Fibroblast of skin of right biceps (primary cell): ENCODE measurements at places on chromosomes 2 and 18.

GRCh38 chr2:167293172-167293781 is 405.0 kb downstream of the XIRP2 start:
- DNase-seq: peak; percentile 5

GRCh38 chr2:68943581-68944568 is 8.8 kb downstream of the GKN2 start:
- peak; percentile 66 for DNase-seq

- DNase-seq: peak; percentile 65
These were observed 305.5 kb downstream of the IKZF2 start for GRCh38 chr2:212845941-212846340.

DNA sequence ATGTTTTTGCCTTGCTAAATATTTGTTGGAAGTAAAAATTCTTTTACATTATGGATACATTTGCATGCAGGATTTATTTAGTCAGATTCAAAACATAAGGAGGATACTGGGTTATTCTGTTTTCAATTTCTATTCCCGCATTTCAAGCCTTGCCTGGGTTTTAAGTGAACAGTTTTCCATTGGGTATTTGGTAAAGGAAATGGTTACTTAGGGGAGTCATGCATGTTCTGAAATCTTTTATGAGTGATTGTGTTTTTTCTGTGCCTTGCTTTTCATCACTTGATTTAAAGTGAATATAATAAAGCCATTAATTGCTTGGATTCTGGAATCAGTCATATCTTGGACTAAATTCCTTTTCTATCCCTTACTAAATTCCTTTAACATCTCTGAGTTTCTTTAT is 12.0 kb upstream of the SP9 start:
- DNase-seq: peak; percentile 82

DNA sequence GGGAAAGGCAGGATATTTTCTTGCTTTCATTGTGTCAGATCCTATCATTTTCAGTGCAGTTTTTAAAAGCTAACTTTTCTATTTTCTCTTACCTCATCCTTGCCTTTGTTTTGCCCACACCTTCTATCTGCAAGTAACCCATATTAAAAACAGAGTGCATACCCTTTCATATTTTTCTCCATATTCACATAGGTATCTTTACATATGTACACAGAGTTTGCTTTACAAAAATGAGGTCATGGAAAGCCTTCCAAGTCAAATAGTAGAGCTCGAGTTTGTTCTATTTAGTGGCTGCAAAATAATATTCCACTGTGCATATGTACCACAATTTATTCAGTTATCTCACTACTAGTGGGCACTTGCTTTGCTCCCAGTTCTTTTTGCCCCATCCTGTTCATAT is 3.9 kb upstream of the DHRS9 start:
- DNase-seq: no peak

- peak; percentile 96 for DNase-seq
These were observed 67.9 kb downstream of the LRRFIP1 start for GRCh38 chr2:237695201-237695780.

DNA sequence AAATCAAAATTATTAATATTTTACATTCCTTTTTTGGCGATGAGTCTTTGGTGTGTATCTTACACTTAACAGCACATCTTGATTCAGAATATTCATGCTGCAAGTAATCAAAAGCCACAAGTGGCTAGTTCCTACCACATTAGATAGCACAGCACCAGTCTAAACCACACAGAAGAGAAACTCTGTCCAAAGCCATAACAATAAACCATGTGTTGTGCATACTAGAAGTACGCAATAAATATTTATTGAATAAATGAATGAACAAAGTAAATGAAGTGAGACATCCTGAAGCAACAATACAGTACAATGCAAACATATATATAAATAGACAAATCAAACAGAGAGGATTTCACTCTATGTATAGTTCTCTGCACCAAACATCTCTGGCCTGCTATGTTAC is 287.3 kb downstream of the EXOC6B start:
- DNase-seq: no peak

- no peak for DNase-seq
These were observed 209.2 kb upstream of the SMAD2 start for GRCh38 chr18:48139431-48140347.

- DNase-seq: no peak
These were observed 7.1 kb downstream of the CKAP2L start for GRCh38 chr2:112757265-112757664.

- no peak for DNase-seq
These were observed 129.8 kb upstream of the EPB41L3 start for GRCh38 chr18:5673616-5674015.

DNA sequence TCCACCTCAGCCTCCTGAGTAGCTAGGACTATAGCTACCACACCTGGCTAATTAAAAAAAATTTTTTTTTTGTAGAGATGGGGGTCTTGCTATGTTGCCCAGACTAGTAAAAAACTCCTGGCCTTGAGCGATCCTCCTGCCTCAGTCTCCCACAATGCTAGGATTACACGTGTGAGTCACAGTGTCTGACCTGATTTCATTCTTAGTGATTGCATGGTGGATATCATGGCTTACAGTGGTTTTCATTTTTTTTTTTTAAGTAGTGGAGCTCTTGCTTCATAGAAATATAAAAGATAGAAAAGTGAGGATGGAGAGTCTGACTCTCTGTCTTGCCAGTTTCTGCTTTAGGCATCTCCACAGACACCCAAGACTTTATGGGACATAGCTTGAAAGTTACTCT is 83.6 kb downstream of the CDC42EP3 start:
- DNase-seq: no peak

GRCh38 chr2:77294474-77294873 is 227.7 kb downstream of the LRRTM4 start:
- no peak for DNase-seq

DNA sequence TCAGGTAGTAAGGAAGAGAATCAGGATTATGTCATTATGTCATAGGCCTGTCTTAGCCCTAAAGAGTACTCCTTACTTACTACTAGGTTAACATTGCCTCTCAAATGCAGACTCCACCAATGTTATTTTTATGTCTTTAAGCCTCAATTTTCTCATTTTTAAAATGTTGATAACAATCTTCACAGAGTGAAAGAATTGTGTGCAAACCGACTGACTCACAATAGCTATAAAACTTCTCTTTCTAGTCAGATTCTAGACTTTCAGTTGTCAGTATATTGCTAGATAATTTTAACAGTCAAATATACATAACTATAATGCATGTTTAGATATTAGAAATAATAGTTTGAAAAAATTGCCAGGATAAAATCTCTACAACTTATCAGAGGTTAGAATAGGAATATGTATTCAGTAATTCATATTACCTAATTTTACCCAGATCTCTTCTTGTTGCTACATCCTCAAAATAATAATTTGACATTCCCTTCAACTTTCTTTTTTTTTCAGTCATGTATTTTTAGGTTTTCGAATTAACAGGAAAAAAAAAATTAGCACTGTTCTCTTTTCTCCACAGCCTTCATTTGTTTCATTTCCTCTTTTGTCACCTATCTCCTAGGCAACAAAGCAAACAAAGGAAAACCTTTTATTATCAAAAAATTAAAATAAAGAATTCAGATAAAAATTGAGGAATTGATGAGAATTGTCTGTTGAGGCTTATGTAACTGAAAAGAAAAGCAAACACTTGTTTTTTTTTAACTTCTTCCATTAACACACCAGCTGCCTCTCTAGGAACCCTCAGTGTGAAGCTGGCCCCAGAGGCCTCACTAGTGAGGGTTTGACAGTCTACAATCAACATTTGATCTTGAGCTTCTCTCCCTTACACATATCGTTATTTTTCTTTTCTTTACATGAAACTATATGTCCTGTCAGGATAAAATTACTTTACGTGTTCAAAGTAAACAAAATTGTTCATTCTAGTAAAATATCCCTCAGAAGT is 279.0 kb downstream of the CALCRL start:
- DNase-seq: no peak

- DNase-seq: no peak
These were observed 235.9 kb downstream of the DSEL start for GRCh38 chr18:67280486-67281242.

DNA sequence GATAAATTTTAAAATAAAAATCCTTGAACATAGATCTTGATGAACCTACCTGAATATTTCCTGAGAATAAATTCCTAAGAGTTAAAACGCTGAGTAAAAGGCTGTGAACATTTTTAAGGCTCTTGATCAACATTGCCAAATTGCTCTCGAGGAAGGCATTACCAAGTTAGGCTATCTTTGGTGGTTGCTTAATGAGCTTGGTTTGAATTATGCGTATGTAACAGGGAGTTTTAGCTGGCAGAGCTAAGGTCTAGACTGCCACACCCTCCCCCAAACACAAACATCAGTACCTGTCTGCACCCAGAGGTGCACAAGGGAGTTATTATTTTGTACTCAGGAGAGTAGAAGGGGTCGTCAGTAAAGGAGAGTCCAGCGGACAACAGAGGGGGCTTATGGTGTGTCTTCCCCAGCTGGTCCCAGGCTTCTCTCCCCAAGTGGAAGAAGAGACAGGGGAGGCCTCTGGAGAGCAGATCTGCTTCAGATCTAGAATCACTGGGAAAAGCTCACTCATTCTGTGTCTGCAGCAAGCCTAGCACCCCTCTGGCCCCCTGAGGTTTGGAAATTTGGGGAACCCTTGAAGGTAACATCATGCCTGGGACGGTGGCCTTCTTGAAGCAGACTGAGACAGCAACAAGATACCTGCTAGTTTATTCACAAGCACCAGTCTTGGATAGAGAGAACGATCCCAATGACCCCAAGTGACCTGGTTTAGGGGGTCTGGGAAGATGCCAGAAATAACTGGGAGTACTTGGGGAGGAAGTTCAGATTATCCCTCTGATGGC is 197.2 kb upstream of the ID2 start:
- DNase-seq: no peak

GRCh38 chr2:34652636-34653035 is 1053.5 kb upstream of the FAM98A start:
- DNase-seq: peak; percentile 5

DNA sequence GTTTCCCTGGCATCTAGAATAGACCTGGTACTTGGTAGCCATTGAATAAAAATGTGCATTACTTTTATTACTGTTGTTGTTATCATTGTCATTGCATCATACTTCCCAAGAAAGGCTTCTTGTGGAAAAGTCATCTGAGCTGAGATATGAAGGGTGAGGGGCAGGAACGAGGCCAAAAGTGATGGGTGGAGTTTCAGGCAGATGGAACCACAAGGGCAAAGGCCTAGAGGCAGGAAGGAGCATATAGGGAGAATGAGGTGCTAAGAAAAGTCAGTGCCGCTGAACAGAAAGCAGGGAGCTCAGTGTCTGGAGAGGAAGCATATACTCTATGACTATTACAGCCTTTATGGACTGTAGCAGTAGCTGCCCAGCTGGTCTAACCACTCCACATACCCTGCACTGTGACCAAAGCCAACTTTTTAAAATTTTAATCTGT is 219.3 kb downstream of the SPP2 start:
- DNase-seq: peak; percentile 70

GRCh38 chr2:65731476-65731875 is 299.1 kb upstream of the SPRED2 start:
- DNase-seq: no peak

DNA sequence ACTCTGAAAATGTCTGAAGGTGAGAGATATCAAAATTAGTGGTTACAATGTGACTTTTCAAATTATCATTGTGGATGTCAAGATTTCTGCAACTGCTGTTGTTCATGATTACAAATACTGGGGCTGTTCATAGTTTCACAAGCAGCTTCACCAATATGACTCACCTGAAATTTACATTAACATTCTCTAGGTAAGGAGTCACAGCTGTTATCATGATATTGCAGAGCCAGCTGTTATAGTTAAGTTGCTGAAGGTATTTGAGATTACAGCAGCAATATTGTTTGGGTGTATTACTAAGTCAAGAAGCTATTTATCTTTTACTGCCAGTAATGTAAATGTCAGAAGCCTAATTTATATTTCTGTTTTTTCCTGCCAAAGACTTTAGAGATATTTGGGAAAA is 140.0 kb downstream of the MC4R start:
- DNase-seq: peak; percentile 55

- peak; percentile 58 for DNase-seq
These were observed 100.4 kb upstream of the CD226 start for GRCh38 chr18:70047931-70048603.

- DNase-seq: no peak
These were observed 102.4 kb downstream of the ACKR3 start for GRCh38 chr2:236671896-236672562.

DNA sequence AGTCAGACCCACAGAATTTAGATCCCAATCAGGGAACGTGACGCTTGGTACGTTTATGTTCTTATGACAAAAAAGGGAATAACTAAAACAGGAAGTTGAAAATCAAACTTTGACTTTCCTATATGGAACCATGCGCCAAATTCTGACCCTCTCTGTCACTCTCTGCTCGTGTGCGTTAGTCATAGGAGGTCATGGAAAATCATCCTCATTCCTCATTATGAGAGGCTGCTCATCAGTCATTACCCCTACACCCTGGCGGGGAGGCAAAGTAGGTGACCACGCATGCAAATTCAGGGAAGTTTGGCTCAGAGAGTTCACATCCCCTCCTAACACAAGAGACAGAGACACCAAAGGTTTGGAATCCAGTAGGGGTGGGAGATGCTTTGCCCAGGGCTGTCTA is 15.5 kb downstream of the IL1F10 start:
- DNase-seq: no peak

DNA sequence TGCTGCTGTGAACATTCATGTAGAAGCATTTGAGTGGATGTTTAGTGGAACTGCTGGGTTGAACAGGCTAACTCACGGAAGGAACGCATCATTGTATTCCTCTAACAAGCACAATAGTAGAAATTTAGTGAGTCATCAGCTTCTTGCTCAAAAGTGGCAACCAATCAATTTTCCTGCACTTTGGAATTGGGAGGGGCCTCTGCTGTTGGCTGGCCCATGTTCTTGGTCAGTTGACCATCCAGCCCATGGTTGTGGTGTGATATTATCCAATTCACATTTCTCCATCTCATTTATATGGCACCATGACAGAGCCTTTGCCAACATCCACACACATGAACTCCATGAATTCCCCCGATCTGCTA is 95.0 kb downstream of the TNFRSF11A start:
- peak; percentile 53 for DNase-seq

DNA sequence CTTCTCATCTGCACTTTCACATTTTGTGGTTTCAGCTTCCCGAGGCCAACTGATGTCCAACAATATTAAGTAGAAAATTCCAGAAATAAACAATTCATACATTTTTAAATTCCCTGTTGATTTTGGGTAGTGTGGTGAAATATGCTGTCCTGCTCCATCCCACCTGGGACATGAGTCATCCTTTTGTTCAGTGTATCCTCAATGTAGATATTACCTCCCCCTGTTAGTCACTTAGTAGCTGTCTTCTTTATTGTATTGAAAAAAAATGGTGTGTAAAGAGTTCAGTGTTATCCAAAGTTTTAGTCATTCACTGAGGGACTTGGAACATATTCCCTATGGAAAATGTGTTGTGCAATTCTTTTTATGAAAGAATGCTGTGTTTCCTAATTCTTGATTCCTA is 348.1 kb downstream of the SOCS6 start:
- peak; percentile 75 for DNase-seq

DNA sequence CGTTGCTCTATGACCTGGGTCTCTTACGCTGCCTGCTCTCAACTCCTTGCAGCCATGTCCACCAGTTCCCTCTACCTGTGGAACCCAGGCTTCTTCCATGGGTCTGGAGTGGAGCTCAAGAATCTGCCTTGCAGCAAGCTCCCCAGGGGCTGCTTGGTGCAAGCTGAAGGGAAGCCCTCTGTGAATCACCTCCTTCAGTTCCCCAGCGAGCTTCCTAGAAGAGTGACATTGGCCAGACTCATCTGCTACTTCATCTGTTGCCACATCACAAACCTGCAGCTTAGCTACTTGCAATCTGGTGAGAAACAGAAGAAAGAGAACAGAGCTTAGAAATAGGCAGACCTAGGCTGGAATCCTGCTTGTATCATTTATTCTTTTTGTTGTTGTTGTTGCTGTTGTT is 9.8 kb upstream of the EFR3B start:
- peak; percentile 23 for DNase-seq

- peak; percentile 26 for DNase-seq
These were observed 266.4 kb upstream of the FN1 start for GRCh38 chr2:215702116-215702902.
